Activated T-cell treated with anti-CD3 and anti-CD28 coated beads, Interleukin-2, amount 50 U/mL, for 72 hours (primary cell): ENCODE measurements at places on chromosomes 11 and 22. TPM values are rescaled to one million over a fixed set of nuclear protein-coding genes. Genes with fewer than 3 reads are reported as not detected.

The HPX gene
- total RNA-seq = 1.2 TPM

The UVRAG gene
- 20.7 TPM for total RNA-seq

The CHRNA10 gene
- total RNA-seq = 2.8 TPM

The CALCA gene
- not detected for total RNA-seq

The CDON gene
- 1.9 TPM for total RNA-seq

The SLC29A2 gene
- total RNA-seq = 3.6 TPM

The ASRGL1 gene
- total RNA-seq = 8.8 TPM

The SCO2 gene
- total RNA-seq = 8.3 TPM

The SLC1A2 gene
- not detected for total RNA-seq

The XKR3 gene
- total RNA-seq = 0.23 TPM

The MYO18B gene
- 2.8 TPM for total RNA-seq

The NDUFC2 gene
- total RNA-seq = 190 TPM

The TMEM80 gene
- total RNA-seq = 17.8 TPM

The C1QTNF4 gene
- total RNA-seq = 0.19 TPM

- no peak for DNase-seq
Measured at GRCh38 chr11:78493413-78493975, 75.9 kb upstream of the GAB2 start.

- peak; percentile 86 for DNase-seq
Measured at GRCh38 chr22:24525416-24526037, 29.4 kb downstream of the GUCD1 start.

GRCh38 chr22:26229910-26230309 lies 60.6 kb downstream of the SEZ6L start:
- no peak for DNase-seq

- DNase-seq = peak; percentile 15
Measured at GRCh38 chr11:4610258-4610935, 2.4 kb upstream of the TRIM68 start.

- DNase-seq = no peak
Measured at GRCh38 chr22:29692327-29692640, 27.5 kb upstream of the CABP7 start.

DNA sequence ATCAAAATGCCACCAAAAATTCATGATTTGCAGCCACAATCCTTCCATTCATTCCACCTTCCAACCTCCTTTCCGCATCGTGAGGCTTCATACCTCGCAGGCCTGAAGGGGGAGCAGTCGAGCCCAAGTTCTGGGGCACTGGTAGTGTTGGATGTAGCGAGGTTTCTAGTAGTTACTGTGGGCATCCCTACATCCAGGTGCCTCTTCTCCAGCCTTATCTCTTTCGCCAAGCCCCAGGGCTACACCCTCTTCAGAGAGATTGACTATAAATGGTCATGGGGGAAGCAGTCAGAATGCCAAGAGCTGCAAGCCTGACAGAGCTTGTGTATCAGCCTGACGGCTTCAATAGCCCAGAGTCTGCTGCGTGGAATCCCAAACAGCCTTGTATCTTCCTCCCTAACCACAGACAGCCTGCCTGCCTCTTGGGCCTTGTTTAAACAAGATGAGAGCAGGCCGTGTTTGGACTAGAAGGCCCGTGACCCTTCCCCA lies 28.9 kb downstream of the CLMP start:
- DNase-seq = peak; percentile 18

DNA sequence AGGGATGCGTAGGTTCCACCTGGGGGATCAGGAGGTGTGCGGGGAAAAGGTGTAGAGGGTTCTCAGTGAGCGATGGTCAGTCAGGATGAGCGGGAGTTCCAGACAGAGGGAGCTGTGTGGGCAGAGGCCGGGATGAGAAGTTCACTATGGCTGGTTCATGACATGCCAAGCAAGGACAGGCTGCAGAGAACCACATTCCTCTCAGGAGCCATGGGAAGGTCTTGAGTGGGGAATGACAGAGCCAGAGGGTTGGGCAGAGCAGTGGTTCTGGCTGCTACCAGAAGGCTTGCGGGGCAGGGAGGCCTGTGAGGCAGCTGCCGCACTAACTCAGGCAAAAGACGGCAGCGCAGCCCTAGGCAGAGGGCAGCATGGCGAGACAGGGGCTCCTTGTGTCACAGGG lies 66.1 kb downstream of the SCUBE1 start:
- DNase-seq = no peak

DNA sequence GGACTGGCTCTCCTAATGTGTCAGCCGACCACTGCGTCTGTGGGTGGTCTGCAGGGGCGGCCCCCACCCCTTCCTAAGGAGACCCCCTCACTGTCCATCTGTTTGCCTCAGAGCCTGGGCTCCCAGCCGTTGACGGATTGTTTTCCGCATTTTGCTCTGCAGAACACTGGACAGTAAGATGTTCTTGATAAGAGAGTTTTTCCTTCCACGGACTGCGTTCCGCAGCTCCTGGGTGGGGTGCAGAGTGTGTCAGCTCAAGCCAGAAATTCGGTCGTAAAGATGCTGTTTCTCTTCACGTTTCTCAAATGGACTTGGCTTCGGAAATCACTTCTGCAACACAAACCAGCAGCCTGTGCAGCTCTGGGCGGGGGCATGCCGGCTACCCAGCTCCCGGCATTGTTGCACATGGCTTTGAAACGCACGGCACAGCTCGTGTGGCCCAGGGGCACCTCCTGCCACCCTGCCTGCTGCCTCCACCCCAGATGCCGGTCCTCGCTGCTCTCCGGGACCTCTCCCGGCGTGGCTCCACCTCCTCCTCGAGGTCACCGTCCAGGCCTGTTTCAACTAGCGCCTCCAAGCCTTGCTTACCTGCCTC lies 2.9 kb upstream of the MRGPRG start:
- DNase-seq = no peak

- DNase-seq = peak; percentile 84
Measured at GRCh38 chr22:30390974-30391691, 3.9 kb upstream of the RNF215 start.

DNA sequence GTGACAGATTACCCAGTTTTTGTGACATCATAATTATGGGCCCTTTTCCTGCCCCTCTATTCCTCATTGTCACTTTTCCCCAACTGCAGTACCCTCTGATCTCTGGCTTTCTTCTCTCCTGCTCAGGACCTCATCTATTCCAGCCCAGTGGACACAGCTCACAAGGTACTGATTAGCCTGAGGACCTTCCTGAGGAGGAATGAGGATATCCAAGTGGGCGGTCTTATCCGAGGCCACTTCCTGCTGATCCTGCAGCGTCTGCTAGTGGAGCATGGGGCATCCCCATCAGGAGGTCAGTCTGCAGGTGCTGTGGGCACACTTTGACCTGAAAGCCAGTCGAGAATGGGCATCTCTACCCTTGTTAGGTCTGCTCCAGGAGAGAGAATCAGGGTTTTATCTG lies 24.5 kb upstream of the CCDC134 start:
- DNase-seq = no peak

GRCh38 chr11:11810764-11811726 lies 30.7 kb upstream of the USP47 start:
- DNase-seq = peak; percentile 7

GRCh38 chr11:22432291-22433093 lies 94.3 kb downstream of the SLC17A6 start:
- no peak for DNase-seq

DNA sequence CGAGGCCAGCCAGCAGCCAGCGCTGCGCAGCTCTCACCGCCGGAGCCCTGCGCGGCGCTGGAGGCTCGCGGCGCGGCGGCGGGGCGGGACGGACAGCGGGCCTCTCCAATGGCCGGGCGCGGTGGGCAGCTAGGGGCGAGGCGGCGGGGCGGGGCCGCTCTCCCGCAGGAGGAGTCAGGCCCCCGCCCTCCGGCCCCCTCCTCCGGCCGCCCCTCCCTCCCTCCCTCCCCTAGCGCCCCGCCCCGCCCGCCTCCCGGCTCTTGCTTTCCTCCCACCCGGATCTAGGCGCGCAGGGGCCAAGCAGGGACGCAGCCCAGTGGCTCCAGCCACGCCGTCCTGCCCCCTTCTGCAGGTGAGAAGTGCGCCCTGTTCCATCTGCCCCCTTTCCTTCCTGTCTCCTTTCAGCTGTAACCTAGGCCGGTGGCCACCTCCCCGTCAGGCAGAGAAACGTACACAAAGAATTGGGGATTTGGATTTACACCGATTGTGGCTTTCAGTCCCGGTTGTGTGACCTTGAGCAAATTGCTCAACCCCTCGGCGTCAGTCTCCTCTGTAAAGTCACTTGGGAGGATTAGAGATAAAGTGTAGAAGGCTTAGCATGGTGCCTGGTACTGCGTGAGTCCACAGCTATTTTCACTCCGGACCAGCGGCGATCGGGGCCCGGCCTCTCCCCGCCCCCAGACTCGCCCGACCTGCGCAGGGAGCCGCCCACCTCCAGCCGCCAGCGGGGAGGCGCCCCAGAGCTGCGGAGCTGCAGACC lies at the start of gene FZD4:
Gene FZD4, minus strand, starts transcription at position 35 of the 760 bp plus-strand sequence. CDS start 310 bp downstream, outside the sequence.
- peak; percentile 68 for DNase-seq

GRCh38 chr11:86803136-86804045 lies 3.0 kb downstream of the PRSS23 start:
- DNase-seq = no peak

DNA sequence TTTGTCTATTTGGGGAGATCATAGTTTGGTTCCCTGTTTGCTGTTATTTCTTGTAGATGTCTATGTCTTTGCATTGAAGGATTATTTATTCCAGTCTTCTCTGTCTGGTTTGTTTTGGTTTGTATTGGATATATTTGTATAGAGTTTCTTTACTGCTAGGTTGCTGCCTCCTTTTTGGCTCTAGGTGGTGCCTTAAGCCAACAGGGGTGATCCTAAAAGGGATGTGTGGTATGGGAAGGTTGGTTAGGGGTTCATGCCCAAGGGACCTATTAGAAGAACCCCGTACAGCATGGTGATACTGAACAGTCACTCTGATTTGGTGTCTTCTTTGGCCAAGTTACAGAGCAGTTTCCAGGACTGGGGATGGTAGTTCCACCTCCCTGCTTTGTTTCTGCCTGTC lies 36.4 kb upstream of the PGR start:
- DNase-seq = no peak

DNA sequence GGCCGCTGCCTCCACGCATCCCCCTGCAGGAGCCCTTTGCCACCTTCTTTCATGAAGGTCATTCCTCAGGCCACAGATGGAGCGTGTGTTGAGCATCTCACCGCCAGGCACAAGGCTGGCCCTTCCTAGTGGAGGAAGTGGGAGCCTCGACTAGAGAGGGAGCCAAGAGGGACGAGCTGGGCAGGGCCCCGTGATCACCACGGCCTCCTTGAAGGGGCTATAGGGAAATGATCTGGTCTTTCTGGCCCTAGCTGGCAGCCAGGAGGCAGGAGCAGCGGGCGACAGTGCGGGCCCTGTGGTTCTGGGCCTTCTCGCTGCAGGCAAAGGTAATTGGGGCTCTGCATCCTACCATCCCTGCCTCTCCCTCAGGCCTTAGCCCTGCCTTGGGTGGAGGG lies 49.1 kb downstream of the PISD start:
- DNase-seq = no peak

DNA sequence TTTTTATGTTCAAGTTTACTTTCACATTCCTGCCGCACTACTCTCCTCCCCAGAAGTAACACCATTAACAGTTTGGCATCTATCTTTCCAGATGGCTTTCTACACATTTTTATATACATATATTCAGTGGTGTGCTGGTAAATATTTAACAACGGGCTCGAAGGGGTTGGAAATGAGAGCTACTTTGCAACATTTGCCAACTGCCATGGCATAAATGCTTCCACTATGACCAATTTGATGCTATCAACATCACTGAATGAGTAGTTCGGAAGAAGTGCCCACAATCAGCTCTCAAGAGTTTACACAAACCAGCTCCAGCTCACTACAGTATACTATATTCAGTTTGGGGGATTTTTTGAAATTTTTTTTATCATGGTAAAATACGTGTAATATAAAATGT lies 55.2 kb downstream of the RELT start:
- no peak for DNase-seq

GRCh38 chr11:47564933-47565339 lies 463 bp upstream of the PTPMT1 start:
- peak; percentile 19 for DNase-seq

DNA sequence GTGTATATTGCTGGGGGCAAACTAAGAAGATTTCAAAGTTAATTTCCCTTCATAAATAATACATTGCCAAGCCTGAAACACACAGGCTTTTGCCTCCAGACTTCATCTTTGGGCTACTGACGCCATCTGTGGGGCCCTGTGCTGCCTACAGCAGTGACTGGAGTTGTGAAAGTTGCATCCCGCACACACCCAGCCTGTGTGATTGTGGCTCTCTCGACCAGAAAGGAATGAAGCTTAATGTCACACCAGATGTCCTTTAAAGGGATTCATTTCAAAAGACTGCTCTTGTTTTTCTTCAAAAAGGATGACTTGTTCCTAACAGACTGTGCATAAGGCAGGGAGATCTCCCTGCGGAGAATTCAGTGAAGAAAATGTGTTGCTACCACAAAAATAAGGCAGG lies 210.5 kb downstream of the FAM181B start:
- DNase-seq = no peak

DNA sequence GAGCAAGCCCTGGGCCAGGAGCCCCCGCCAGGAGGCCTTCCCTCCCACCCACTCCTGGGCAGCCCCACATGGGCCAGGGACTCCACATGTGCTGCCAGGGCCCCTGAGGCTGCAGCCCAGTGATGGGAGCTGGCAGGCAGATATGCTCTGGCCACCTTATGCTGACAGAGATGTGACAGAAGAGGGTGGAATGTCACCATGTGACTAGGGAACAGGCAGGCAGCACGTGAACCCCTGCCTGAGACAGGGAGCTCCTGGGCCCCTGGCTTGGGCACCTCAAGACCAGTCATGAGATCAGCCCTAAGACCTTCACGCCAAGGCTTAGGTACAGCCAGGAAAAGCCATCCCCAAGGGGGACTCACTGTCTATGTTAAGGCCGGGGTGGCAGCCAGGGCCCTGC lies 9.1 kb downstream of the PRODH start:
- no peak for DNase-seq

DNA sequence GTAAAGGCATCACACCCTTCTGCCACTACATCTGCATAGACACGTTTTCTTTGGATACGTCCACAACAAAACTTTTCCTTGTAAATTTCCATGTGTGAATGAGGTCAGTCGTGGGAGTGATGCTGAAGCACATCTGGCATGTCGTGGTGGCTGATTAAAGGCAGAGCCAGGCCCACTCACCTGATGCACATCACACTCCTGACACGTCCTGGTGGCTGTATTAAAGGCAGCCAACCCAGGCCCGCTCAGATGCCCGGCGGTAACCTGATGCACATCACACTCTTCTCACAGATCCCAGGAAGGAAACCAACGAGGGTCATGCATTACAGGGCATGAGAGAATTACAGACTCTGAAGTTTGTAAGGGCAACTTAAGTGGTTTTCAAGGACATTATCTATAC lies 321.6 kb upstream of the B3GAT1 start:
- DNase-seq = no peak

- DNase-seq = no peak
Measured at GRCh38 chr11:36718451-36718850, 120.4 kb upstream of the RAG2 start.
